ENCODE measurements at places on chromosomes 11 and 22.

- DNase-seq, result no peak
Measured at GRCh38 chr11:34068111-34068510, 16.6 kb downstream of the CAPRIN1 start.

GRCh38 chr11:72135891-72136683 is 562 bp downstream of the FOLR3 start:
- no peak for DNase-seq

DNA sequence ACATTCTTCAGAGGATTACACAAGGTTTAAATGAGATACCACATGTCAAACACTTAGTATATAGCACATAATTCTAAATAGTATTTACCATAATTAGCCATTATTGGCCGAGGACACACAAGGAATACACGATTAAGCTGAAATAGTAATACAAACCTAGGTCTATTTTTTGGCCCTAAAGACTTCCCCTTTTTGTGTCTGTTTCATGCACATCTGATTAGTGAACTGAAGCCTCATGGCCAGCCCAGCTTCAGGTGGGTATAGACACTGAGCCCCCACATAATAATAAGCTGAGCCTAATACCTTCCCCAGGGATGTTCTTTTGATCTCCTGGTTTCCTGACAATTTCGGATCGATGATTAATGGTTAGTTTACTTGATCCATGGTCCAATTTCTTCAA is 2.1 kb downstream of the GLYATL1B start:
- no peak for DNase-seq

- DNase-seq, result no peak
Measured at GRCh38 chr11:102879801-102880200, 5.0 kb upstream of the MMP12 start.

DNA sequence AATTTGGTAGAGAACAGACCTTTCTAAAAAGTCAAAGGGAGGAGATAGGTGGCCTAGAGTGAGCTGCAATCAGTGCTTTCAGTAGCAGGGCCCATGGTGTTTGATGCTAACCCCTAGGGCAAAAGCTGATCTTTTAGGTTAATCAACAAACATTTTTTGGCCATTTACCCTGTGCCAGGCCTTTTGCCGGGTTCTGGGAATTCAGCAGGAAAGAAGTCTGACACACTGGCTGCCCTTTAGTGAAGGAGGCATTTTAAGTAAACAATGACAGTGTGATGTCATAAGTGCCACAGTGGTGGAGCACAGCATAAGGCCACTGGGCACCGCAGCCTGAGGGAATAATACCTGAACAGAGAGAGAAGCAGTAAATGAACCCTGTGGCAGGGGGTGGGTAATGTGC is 29.0 kb downstream of the C22orf31 start:
- DNase-seq, result no peak

GRCh38 chr11:57936050-57936418 is 87.6 kb upstream of the OR9Q1 start:
- DNase-seq, result no peak

DNA sequence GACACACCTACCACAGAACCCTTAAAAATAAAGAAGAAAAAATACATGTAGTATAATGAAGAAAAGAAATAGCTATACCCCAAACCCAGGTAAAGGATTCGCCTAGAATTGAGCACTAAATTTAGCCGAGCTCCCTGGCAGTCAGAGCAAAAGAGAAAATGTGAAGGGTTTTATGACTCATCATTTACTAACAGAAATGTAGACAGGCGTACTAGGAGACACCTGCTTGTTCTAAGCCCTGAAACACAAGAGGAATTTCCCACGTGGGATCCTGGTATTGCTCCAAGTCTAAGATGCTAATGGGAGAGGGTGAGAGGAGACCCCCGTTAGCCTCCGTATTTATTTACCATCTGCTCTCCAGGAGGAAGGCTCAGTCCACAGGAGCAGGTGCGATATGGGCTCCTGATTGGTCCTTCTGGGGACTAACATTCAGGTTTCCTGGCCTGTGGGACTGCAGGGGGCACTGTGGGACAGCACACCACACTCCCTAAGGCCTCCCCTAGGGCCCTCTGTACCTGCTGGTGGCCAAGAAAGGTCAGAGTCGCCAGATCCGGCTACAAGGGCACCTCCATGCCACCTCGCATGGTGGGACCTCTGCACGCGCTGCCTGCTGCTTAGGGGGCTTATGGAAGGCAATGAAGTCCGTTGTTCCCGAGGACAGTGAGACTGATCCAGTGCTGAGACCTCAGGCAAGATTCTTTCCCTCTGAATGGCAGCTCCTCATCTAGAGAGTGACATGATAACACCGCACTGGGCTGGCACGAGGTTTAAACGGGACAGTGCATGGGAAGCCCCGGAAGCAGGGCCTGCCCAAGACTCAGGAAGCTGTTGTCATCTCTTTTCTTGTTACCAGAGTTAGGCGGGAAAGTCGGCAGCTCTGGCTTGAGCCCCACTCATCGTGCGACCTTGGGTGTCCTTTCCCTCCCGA is 25.8 kb downstream of the KCNC1 start:
- DNase-seq, result no peak

DNA sequence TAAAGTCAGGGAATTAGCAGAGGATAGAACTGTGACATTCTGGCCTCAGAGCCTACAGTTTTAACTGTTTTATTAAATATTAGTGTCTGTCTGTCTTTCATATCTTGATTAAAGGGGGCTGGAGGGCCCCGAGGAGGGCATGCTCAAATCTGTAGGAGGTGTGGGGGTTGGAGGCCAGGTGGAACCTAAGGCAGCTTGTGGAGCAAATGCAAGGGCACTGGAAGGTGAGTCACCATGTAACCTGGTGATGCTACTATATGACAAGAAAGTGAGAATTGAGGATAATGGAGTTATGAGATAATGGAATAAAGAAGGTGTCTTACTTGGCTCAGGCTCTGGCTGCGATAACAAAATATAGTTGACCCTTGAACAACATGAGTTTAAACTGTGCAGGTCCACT is 27.3 kb upstream of the TMEM86A start:
- no peak for DNase-seq

DNA sequence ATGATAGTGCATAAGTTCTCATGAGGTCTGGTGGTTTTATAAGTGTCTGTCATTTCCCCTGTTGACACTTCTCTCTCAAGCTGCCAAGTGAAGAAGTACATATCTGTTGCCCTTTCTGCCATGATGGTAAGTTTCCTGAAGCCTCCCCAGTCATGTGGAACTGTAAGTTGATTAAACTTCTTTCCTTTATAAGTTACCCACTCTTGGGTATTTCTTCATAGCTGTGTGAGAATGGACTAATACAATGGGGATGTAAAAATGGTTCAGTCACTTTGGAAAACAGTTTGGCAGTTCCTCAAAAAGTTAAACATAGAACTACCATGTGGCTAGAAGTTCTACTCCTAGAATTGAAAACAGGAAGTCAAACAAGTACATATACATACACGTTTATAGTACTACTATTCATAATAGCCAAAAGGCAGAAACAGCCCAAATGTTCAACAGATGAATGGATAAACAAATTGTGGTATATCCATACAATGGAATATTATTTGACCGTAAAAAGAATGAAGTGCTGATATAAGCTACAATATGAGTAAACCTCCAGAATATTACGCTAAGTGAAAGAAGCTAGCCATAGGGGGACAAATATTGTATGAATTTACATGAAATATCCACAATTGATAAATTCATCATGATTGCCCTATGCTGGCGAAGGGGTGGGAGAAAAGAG is 16.0 kb upstream of the DKK3 start:
- no peak for DNase-seq

GRCh38 chr11:100072131-100072530 is 615.0 kb upstream of the ARHGAP42 start:
- no peak for DNase-seq

- no peak for DNase-seq
Measured at GRCh38 chr11:128379587-128380580, 207.5 kb downstream of the ETS1 start.

GRCh38 chr11:116162886-116163230 is 609.9 kb downstream of the BUD13 start:
- no peak for DNase-seq

DNA sequence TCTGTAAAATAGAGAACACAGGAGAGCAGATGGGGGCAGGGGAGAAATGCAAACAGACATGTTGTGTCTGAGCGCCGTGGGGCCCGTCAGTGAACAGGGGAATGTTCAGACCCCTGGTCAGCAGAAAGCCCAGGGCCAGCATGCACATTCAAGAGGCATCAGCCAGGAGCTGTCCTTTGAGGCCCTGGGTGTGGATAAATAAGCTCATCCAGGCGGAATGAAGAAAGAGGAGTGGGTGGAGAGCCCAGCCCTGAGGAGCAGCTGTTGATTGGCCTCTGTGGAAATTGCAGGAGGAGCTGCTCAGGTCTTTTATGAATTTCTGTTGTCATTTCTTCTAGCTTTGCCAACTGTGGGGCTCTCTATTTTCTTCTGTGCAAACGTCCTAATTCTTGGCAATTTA is 49.7 kb upstream of the CECR2 start:
- no peak for DNase-seq

DNA sequence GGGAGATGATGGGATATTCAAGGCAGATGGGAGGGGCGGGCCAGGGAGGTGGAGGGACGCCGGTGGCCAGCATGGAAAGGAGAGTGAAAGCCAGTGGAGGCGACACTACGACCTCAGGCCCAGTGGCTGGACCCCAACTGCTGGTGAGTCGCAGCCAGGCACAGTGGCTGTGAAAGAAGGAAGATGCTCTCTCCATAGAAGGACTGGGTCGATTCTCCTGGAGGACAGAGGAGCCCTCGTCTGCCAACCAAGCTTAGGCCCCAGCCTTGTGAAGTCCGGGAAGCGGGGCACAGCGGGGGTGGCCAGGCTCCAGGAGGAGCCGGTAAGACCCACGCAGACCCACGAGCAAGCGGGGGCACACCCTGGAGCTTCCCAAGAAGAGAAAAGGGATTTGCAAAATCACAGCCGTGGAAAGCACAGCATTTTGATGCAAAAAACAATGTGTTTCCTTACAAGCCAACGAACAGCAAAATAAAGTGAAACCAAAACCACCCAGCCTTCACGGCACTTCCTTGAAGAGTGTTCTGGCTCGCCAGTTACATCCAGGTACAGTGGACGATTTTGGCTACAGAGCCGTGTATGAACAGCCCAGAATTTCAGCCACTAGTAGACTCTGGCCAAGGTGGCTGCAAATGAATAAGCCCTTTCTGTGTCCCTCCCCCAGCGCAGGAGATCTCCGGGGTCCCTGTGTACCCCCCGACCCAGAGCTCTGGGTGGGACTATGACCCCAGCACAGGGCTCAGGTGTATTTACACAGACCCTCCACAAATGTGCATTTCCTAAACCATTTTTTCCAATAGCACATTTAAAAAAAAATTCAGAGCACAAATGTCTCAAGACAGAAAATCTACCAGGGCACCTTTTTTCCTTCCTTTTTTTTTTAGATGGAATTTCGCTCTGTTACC is 96.9 kb downstream of the TRMU start:
- DNase-seq, result peak; percentile 26

DNA sequence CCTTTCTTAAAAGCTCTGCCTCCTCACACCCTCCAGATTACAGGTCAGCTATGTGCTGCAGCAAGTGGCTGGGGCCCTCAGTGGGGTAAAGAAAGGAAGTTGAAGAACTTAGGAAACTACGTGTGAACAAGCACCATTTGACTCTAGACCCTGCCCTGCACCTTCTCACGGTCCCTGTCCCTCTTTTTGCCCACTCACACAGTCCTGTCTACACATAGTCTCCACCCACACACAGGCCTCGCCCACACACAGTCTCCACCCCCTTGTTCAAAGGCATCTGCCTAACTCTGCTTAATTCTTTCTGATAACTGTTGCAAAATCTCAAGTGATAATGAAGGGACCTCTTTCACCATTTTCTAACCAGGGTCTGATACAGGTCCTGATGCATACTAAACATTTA is 59.0 kb downstream of the TMPRSS5 start:
- DNase-seq, result no peak

GRCh38 chr11:85903406-85903805 is 48.2 kb downstream of the CCDC83 start:
- DNase-seq, result no peak

DNA sequence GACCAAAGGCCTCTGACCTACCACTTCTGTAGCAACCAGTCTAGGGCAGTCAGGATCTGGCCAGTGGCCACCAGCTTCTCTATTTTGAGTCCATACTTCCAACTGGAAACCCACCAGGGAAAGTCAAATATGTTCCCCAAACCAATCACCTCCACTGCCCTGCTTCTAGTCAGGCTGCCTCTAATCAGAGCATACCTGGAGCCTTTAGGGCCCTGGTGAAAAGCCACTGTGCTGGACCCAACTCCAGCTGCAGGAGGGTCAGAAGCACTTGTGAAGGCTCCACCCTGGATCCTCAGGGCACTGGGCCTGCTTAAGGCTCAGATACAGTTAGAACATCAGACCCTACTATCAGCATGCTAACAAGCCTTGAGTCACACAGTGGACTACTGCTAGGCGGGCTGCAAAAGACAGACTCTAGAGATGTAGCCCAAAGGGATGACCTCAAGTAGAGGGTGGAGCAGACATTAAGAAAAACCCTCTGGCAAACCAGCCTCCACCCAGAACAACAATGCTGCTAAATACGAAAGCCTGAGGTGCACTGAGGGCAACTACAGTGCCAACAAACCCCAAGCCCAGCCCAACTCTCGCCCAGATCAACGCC is 69.2 kb downstream of the DGCR2 start:
- no peak for DNase-seq

- DNase-seq, result no peak
Measured at GRCh38 chr11:11141065-11141464, 212.0 kb downstream of the CSNK2A3 start.

- no peak for DNase-seq
Measured at GRCh38 chr11:17258670-17259069, 17.9 kb upstream of the NUCB2 start.

GRCh38 chr11:99351624-99352023 is 330.9 kb downstream of the CNTN5 start:
- no peak for DNase-seq

- no peak for DNase-seq
Measured at GRCh38 chr22:38866024-38866398, 6.0 kb downstream of the CBX6 start.

DNA sequence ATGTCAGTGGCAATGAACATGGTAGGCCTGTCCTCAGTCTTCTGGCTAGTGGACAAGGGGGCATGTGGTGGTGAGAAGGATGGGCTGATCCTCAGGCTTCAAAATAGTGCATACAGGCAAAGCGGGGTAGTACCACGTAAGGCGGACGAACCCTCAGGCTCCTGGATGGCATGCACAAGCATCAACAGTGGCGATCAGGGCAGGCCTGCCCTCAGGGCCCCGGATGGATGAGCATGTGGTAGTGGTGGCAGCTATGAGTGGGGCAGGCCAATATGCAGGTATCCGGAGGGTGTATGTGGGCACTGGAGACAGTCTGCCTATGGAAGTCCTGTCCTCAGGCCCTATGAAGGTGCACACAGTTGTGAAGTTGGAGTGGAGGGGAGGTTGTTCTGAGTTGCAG is 163.8 kb downstream of the GUCY1A2 start:
- no peak for DNase-seq
